Iris pigment epithelial cell (primary cell): ENCODE measurements at places on chromosomes 7 and 10.

GRCh38 chr10:77575271-77576006 lies 62.2 kb downstream of the KCNMA1 start:
- DNase-seq: no peak

DNA sequence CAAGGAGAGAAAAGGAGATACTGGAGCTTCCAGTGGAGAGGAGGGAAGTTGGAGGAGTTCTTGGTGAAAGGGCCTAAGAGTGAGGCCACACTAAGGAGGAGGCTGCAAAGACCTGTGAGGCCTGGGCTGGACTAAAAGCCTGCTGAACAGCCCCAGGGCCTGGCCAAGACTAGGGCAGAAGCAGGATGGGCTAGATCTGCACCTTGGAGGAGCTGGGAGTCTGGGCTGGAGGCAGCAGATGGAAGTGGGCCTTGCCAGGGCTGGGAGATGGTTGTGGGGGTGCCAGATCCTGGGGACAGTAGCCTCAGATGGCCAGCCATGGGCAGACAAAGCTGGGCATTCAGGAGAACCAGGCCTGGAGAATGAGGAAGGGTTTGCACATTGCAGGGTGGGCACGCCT lies 6.5 kb upstream of the PURB start:
- DNase-seq: no peak

GRCh38 chr10:83612050-83612449 lies 527.3 kb upstream of the GHITM start:
- peak; percentile 64 for DNase-seq

DNA sequence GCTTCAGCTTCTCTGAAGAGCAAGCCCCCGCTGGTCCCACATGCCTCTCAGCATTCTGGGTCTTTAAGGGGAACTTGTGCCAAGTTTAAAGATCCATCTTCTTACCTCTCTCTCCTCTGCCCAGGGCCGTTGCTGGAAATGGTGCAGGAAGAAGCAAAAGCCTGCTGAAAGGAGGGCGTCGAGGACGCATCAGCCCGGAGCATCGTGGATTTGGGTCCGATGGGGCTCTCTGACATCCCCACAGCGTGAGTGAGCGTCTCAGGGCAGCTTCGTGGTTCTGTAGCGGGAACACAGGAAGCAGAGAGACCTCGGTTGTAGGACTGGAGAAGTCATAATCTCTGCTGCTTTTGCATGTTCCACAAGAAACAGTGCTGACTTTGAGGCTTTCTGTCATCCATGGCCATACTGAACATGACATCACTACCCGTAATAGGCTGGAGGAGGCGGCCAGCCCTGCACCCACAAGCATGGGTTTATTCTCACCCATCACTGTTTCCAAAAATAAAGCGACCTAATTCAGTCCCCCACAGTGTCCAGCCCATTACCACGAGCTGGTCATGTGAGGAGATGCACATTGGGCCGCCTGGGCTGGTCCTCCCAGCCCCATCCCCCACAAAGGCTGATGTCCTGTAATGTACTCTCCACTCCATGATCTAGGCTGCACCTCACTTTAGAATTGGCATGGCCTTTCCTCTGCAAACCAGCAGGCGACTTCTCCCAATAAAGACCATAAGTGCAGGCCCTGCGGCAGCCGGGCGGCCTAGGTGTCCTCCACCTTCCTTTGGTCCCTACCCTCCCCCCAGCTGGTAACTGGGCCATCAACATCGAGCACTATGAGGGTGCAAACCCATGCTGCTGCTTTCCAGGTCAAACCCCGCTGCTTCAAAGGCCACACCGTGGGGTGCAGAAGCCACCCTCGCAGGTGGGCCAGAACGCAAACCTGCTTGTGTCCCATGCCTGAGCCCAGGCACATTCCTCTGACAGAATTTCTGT lies 276.9 kb downstream of the TNS3 start:
- DNase-seq: no peak

DNA sequence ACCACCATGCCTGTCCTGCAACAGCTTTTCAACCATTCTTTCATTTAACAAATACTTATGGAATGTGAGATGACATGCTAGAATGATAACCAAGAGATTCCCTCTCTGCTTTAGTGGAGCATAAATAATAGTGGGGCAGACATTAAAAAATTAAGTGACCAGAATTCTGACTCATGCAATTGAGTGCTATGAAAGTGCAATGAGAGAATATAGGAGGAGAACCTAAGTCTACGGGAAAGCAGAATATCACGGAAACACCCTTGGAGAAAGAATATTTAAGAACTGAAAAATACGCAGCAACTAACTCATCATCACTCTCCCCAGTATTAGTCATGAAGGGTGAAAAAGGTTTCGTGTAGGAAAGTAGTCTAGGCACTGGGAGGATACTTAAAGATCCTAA lies 7.1 kb downstream of the KIF5B start:
- DNase-seq: peak; percentile 21

DNA sequence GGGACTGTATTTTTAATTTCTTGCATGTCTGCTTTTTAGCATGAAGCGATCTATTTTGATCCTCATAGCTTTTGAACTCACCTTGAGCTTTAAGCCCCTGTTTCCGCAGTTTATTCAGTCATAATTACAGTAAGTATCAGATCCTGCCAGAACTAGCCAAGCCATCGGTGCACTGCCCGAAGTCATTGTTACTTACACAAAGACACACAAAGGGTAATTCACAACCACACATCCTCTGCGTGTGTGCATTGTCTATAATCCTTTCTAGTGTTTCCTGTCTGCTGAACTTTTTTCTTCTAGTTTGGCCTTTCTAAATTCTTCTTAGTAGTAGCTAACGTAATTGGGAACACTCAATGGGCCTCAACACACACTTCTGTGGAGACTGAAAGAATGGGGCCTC lies 133.0 kb downstream of the SFMBT2 start:
- DNase-seq: no peak

- no peak for DNase-seq
Observed at GRCh38 chr7:6530626-6531491, 20.4 kb downstream of the GRID2IP start.

DNA sequence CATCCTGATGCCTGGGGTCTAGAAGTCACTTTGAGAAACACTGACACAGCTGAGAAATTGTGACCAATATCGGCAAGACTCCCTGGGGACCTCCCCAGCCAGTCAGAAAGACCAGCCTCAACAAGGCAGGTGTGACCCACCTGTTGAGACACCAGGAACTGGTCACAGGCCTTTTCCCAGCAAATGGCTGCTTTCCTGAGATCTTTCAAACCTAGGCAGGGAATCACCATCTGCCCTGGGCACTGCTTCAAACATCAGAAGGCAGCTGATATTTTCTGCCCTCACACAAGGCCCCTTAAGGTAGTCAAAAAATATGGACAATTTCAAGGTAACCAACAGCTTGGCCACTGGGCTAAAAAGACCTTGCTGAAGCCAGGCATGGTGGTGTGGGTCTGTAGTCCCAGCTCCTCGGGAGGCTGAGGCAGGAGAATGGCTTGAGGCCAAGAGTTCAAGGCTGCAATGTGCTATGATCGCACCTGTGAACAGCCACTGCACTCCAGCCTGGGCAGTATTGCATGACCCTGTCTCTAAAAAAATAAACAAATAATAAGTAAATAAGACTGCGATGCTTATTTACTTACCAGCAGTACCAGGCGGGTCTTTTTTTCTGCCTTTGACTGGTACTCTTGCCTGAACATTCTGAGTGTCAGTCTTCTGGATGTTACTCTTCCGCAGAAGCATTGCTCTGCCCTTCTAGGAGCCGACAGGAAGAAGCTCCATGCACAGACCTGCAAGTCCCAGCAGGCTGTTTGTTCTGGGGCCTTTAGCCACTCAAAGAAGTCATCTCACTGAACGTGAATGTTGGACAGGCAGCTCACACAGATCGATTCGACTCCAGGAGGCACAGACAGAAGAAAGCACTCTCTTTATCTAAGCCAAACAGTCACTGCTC lies 59.7 kb downstream of the SORBS1 start:
- no peak for DNase-seq

DNA sequence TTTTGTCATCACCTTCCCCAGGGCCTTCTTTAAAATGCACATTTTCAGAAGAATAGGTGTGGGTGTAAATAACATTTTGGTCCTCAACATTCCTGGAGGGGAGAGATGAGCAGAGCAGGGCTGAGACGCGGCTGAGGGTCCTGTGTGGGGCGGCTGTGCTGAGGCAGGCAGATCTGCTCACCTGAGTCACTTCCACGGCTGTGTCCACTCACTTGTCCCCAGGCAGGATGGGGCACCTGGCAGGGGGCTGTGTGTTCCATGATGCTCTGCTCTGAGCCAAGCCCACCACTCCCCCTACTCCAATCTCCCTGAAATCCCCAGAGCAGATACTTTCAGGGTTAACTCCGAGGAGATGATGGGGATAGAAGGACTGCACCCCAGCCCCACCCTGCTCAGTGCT lies 93.8 kb downstream of the GLRX3 start:
- no peak for DNase-seq

GRCh38 chr7:138727336-138728099 lies 26.4 kb upstream of the SVOPL start:
- DNase-seq: no peak

- DNase-seq: no peak
Observed at GRCh38 chr7:139124084-139124914, 14.8 kb upstream of the ZC3HAV1 start.

DNA sequence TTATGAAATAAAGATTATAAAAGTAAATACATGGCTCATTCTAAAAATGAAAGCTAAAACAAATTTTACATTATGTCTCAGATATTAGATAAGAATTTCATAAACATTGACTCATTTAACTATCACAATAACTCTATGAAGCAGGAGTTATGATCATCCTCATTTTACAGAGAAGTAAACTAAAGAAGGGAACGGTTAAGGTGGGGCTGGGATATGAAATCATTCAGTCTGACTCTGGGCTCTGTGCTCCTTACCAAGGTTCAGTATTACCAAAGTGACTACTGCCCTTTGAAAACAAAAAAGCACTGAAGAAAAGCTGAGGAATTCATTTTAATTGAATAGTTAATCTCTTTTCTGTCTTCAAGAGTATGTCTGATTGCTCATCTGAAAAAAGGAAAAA lies 22.1 kb upstream of the CUBN start:
- DNase-seq: no peak

DNA sequence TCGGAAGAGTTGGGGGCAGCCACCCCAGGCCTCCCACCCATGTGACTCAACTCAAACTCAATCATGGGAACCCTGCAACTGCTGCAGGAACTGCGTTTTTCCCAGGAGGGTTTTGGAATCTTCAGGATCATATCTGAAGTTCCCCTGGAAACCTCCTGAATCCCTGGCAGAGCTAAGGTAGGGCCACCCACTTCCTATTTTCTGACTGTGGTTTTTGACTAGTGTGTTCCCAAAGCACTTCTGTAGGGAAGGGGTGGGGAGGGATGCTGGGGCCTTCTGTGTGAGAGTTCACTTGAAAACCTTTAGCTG lies 127.6 kb upstream of the UNC5B start:
- no peak for DNase-seq

GRCh38 chr7:17307000-17307399 lies 8.5 kb downstream of the AHR start:
- no peak for DNase-seq

DNA sequence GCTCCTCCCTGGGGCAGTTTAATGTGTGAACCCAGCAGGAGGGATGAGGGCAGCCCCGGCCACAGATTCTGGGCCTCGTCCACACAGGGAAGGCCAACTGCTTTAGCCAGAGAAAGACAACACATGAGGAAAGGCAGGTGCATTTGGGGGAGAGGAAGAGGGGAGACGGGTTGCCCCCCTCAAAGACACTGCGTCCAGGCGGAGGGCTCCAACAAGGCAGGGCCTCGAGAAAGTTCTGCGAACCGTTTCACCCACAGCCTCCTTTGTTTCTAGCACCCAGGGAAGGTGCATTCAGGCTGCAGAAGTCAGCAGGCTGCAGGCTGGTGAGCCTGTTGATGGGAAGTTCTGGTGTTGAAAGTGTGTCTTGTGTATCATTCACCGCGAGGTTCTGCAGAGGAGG lies 10.1 kb downstream of the FOXL3 start:
- DNase-seq: no peak

DNA sequence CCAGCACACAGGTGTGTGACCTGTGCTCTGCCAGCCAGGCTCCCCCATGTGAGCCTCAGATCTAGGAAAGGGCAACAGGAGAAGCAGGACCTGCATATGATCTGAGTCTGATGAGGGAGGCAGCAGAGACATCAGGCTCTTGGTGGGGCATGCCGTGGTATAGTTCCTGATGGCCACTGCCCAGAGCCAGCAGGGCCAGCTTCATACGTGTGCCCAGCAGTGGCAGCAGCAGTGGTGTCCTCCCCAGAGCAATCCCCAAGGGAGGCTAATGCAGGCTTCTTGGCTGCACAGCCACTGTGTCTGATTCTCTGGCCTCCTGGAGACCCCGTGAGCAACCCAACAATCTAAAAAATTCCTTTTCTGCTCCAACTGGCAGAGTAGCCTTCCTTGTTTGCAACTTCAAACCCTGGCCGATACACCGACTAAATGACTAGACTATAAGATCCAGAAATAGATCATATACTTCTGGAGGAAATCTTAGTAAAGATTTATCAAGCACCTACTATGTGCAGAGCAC lies 230.6 kb upstream of the ZMIZ1 start:
- DNase-seq: no peak

GRCh38 chr7:128053023-128053422 lies 21.8 kb upstream of the LRRC4 start:
- peak; percentile 41 for DNase-seq

DNA sequence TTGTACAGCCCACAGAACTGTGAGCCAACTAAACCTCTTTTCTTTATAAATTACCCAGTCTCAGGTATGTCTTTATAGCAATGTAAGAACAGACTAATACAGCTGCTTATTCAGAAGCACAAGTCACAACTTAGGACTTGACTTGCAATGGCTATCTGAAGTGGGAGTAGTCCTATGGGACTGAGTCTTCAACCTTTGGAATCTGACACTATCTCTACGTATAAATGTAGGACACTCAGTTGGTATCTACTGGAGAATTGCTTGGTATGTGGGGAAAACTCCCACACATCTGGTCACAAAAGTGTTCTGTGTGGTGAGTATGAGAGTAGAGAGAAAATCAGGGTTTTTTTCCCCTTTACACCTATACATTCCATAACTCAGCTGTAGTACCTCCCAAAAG lies 12.3 kb upstream of the PANK1 start:
- no peak for DNase-seq

DNA sequence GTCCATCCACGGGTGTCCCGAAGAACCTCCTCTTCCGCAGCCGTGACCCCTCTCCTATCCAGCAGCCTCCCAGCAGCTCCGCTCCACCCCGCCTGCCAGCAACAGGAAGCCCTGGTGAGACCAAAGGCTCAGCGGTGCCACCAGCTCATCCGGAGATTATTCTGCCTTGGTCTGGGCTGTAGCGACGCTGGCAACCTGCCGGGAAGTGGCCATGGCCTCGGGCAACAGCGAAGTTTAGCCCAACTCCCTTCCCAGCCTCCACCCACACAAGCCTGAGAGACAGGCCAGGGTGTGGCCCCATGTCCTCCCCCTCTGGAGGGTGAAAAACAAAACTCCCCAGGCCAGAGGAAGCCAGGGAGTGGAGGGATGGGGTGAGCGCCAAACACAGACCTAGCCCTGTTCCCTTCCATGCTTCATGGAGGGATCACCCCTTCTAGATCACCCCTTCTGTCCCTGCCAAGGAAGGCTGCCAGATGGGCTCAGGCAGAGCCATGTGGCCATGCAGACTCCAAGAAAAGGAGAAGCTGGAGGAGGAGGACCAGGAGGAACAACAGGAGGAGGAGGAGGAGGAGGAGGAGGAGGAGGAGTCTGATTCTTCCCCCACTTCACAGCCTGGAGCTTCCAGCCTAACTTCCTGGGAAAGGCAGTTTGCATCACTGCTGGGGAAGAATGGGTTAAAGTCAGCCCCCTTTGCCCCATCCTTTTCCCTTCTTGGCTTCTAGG lies 918 bp downstream of the CALHM2 start:
- peak; percentile 13 for DNase-seq
